Fibroblast of skin of left biceps (primary cell): ENCODE measurements at places on chromosomes 6 and 20.
A peak's percentile ranks its signal among the peaks of the same experiment; 100 is the strongest.

- no peak for DNase-seq
These were observed 8.5 kb downstream of the RMND1 start for GRCh38 chr6:151443454-151443853.

DNA sequence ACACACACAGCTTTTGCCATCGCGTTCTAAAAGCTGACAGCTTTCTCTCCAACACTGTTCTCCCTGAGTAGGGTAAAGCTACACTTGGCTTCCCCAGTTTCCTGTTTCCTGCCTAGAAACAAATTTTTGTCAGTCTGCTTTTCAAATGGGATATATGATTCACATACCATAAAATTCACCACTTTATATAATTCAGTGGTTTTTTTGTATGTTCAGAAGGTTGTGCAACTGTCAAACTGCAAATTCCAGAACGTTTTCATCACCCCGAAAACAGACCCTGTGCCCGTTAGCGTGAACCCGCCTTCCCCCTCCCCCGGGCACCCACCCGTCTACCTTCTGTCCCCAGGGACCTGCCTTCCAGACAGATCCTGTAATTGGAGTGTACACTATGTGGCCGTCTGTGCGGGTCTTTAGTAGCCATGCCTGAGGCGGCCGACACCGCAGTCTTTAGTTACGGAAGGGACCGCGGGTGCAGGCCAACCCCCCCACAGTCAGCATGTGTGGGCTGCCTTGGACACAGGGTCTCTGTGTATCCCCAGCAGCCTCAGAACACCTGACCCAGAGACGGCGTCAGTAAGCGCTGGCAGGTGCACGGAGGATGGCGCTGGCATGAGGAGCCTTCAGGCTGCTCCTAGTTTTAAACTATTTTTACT is 16.6 kb downstream of the HRH3 start:
- peak; percentile 27 for DNase-seq

DNA sequence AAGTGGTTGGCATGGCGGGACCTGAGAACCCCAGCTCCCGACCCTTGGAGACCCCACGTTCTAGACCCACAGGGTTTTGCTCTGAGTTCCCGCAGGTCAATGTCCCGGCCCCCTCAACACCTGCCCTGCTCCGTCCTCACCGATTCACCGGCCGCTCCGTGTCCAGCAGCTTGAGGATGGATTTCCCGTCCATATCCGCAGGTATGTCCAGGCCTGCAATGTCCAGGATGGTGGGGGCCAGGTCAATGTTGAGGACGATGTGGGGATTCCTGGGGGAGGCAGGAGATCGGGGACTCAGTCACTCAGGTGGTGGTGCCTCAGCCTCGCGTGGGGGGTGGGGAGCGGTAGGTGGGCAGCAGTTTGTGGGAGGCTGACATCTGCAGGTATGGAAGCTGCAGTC is 106.7 kb downstream of the SULF2 start:
- DNase-seq = no peak

GRCh38 chr6:105204331-105204730 is 24.5 kb upstream of the POPDC3 start:
- peak; percentile 63 for DNase-seq

DNA sequence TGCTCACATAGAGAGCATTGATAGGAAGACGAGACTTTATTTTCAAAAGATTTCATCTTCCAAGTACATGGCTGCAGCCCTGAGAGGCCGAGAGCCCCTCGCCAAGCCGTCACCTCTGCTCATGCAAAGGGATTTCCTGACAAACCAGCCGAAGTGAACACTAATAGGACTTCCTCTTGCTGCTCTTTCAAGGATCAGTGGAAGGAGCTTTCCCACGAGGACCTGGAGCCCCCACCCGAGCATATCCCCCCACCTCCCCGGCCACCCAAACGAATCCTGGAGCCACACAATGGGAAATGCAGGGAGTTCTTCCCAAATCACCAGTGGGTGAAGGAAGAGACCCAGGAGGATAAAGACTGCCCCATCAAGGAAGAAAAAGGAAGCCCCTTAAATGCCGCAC is 69.3 kb downstream of the PTPN1 start:
- DNase-seq = no peak

DNA sequence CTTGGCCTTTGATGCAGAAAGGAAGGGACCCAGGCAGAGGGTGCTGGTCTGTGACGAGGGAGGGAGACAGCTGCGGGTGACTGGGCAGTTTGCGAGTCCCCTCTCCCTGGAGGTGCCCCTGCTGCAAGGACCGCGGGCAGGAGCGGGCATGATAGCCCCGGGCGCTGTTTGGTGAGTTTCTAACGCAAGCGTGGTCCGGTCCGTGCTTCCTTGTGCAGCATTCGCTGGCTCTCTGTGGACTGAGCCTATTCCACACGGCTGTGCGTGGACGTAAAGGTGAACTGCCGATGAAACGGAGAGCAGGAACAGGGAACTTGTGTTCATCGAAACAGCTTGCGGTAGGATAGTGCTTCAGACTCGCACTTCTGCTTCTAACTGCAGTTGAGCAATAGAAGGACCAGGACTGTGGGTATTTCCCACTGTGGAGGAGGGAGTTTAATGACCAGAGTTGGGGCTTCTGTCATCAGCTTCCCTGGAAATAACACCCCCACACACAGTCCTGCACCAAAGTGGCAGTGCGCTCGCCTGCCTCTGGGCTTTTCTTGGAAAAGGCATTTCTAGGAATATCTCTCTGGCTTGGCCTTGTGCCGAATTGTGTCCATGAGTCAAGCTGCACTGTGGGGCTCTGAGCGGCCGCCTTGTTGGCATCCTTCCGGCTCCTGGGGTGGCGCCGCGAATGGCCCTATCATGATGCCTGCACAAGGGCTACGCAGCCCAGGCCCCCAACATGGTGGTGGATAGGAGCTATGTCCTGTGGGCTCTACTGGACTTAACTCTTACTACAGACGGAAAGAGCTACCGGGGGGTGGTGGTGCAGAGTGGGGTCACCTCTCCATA is 48.9 kb downstream of the DUSP22 start:
- no peak for DNase-seq
